Astrocyte of the spinal cord (primary cell): ENCODE measurements at places on chromosomes 7 and 10.

- peak; percentile 63 for DNase-seq
These were observed 44.9 kb downstream of the MYPN start for GRCh38 chr10:68154211-68154497.

DNA sequence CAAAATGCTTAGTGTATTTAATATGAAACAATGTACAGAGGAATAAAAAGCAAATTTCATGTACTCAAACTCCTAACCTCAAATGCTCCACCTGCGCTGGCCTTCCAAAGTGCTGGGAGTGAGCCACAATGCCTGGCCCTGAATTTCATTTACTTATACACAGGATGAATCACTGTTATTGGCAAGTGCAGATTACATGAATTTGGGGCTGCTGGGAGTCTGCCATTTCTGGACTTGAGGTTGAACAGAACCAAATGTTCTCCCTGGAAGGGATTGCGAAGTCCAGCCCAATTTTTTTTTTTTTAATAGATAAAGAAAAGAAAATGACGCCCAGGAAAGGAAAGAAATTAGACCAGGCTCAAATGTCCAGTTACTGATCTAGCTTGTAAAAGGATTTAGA lies 6.8 kb upstream of the CSTF2T start:
- peak; percentile 50 for DNase-seq

DNA sequence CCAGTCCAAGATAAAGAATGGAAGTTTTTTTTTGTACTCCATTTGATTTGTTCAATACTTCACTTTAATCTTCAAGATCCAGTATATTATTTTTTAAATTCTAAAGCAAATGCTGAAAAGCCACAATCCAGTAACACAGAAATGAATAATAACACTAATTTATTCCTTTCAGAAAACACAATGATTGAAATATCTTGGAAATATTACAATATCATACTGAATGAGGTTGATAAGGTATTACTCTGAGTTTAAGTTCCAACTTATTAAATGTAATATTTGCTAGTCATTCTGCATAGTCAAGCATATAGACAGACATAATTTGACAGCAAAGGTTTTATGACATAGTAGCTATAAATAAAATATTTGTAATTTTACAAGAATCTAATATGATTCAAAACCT lies 4.4 kb downstream of the MEOX2 start:
- DNase-seq: no peak

DNA sequence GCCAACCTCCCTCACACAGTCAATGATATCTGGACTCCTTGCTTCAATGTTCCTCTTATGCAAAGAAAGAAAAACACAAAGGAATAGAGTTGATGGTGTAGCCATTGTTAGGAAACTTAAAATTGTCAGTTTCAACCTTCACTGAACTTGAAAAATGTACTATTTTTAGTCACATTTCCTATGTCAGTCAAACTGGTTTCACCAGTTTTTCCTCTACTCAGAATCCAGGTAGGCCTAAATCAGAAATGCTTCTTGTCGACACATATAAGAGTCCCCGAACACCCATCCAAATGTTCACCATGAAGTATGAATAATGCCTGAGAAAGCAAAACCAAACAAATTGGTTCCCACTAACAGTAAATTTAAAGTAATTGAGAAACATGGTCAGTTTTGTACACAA lies 42.4 kb upstream of the ZMYND11 start:
- no peak for DNase-seq

- no peak for DNase-seq
These were observed 10.4 kb downstream of the RALA start for GRCh38 chr7:39633563-39634477.

- no peak for DNase-seq
These were observed 22.2 kb upstream of the RHEB start for GRCh38 chr7:151541709-151542499.

GRCh38 chr7:158125721-158126120 lies 461.9 kb downstream of the PTPRN2 start:
- no peak for DNase-seq

- DNase-seq: no peak
These were observed 45.3 kb downstream of the NRG3 start for GRCh38 chr10:81920213-81920829.

DNA sequence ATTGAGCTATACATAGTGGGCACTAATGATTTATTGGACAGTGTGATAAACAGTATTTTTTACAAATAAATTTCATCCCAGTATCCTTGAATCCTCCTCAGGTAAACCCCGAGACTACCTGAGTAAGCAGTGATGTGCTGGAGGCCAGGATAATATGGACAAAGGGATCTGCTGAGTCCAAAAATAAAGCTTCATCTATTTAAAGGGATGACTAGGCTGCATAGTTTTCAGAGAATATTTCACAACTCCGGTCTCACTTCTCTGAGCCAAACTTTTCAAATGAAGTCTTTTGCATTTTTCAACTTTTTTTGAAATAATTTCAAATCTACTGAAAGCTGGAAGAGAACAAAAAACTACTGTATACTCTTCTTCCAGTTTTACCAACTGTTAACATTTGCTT lies 2.5 kb downstream of the ACTR3B start:
- no peak for DNase-seq
